ENCODE measurements at places on chromosomes 11 and 22.
A peak's percentile ranks its signal among the peaks of the same experiment; 100 is the strongest.

- peak; percentile 50 for DNase-seq
Observed at GRCh38 chr11:133064152-133064877, 468.0 kb downstream of the OPCML start.

- no peak for DNase-seq
Observed at GRCh38 chr11:87035976-87036583, 1.7 kb upstream of the TMEM135 start.

DNA sequence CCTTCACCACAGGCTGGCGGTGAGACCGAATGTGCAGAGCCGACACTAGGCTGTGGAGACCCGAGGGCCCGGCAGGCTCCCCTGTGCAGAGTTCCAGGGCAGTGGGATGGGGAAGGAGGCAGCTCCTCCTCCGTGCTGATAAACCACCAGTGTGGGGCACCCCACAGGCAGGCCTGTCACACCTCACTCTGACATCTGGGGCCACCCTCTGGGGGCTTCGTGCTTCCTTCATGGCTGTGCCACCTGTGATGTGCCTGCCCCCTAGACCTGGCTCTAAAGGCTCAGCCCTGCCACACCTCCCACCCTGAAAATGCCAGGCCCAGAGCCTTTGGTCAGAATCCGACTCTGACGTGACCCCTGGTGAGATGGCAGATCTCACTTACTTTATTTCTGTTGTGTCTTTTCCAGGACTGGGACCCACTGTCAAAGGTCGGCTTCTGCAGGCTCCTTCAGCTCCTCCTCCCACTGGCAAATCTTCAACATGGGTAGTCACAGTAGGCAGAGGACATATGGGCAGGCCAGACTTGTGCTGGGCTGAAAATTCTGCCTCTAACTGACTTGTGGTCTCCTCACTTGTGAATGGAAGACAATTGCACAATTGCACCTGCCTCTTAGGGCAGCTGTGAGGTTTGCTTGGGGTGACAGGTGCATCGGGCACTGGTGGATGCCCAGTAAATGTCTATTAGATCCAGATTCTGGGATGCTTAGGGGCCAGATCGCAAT, 46.2 kb upstream of the TSKU start:
- DNase-seq = no peak

DNA sequence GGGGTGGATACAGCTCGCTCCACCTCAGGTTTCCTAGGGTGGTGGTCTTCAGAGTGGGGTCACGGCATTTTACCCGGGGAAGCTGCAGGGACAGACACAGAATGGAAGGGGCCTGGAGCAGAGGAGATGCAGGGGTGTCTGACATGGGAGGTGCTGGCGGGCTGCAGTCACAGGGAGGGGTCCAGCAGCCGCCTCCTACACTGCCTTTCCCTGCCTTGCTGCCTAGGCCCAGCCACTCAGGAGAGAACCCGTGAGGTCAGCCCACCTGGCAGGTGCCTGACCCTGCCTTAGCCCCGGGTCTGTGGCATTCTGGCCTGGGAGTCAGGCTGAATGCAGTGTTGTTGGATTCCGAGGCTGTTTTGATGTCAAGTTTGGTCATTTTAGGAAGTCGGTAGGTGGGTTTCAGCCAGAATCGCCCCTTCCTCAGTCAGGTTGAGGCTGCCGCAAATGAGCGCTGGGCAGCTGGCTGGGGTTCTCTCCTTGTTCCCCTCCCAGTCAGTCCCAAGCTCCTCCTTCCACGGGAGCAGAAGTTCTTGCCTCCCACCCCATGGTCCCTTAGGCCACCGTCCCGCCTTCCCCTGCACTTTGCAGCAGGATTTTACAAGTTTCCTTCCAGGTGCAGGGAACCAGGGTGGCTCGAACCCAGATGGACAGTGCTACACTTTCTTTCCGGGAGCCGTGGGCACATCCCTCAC, 294.5 kb downstream of the TBC1D22A start:
- DNase-seq = no peak

- DNase-seq = no peak
Observed at GRCh38 chr11:86558207-86558606, 114.2 kb downstream of the ME3 start.

GRCh38 chr11:33197915-33198727, 36.8 kb upstream of the CSTF3 start:
- no peak for DNase-seq

DNA sequence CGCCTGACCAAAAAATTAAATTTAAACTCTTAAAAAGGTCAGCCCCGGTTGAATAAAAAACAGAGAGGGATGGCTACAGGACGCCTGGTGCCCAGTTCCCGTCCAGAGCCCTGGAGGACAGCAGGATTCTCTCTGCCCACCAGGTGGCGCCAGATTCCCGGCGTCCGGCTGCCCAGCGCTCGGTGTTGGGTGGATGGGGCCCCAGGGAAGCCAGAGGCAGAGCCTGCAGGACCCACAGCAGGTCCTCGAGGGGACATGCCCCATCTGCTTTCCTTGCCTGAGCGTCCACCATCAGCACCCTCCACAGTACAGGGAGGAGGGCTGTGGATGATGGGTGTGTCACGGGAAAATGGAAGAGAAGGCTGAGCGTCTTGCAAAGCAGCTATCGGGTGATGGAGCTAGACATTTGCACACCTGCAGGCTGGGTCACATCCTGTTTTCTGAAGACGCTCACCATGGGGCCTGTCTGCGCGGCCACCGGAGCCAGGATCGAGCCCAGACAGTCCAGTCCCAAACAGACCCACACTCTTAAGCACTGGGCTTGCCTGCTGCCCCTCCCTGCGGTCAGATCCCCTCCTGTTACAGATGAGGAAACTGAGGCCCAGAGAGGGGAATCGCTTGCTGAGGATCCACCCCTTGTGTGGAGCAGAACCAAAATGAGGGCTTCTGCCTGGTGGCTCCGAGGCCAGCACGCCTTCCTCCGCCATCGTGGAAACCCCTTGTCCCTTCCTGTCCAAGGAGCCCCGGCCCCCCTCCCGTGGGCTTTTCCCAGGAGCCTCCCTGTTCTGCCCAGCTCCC, 18.5 kb upstream of the CBX7 start:
- DNase-seq = peak; percentile 40

DNA sequence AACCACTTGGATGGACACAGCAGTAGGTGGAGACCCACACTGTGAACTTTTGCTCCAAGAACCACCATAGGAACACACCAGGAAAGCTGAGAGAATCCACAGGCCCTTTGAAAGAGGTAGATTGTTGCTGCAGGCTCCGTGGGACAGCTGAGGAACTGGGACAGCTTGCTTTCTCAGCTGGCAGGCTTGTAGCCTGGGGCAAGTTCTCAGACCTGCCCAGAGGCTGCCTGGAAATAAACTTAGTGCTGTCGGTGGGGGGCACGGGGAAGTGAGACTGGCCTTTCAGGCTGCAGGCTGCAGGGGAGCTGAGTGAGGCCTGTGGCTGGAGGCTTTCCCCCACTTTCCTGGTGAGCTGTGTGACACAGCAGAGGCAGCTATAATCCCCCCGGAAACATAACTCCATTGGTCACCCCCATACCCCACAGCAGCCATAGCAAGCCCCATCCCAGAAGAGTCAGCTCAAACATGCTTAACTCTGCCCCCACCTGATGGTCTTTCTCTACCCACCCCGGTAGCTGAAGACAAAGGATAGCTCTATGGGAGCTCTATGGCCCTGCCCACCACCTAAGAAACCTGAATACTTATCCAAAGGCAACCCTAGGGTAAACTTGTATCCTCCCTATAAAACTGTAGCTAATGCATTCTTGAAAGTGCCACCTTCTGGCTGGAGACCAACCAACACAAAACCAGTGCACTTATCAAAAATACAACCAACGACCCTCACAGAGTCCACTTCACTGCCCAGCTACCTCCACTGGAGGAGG, 21.4 kb upstream of the ACRV1 start:
- no peak for DNase-seq

DNA sequence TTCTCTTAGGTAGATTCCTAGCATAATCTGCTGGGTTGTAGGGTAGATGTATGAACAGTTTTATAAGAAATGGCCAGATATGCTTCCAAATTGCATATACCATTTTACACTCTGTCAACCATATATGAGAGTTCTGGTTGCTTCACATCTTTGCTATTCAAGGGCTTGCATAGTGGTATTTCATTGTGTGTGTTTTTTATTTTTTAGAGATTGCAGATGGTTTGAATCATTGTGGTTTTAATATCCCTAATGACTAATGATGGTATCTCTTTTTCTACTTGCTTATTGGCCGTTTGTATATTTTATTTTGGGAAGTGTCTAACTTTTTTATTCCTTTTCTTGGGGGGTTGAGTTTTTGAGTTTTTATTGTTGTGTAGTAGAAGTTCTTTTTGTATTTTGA, 26.9 kb downstream of the RNF214 start:
- DNase-seq = no peak

DNA sequence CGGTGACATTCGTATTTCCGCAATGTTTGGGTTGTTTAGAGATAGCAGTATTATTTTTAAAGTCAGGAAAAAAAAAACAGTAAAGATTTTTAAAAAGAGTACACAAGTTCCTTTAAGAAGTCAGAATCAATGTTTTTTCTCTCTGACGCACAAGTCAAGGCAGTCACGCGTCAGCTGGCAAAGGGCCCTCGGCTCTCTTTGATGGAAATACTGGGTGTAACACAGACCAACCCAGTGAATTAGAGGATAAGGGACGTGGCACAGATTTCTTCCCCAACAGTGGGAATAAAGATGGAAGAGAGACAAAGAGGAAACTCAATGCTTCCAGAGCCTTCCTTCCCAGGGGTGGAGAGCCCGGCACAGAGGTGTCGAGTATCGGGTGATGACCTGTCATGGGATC, 13.4 kb downstream of the ASCC2 start:
- no peak for DNase-seq

GRCh38 chr11:9691865-9692264, 28.0 kb downstream of the SWAP70 start:
- DNase-seq = no peak
